ENCODE measurements at places on chromosomes 16 and 17.
A peak's percentile ranks its signal among the peaks of the same experiment; 100 is the strongest.

DNA sequence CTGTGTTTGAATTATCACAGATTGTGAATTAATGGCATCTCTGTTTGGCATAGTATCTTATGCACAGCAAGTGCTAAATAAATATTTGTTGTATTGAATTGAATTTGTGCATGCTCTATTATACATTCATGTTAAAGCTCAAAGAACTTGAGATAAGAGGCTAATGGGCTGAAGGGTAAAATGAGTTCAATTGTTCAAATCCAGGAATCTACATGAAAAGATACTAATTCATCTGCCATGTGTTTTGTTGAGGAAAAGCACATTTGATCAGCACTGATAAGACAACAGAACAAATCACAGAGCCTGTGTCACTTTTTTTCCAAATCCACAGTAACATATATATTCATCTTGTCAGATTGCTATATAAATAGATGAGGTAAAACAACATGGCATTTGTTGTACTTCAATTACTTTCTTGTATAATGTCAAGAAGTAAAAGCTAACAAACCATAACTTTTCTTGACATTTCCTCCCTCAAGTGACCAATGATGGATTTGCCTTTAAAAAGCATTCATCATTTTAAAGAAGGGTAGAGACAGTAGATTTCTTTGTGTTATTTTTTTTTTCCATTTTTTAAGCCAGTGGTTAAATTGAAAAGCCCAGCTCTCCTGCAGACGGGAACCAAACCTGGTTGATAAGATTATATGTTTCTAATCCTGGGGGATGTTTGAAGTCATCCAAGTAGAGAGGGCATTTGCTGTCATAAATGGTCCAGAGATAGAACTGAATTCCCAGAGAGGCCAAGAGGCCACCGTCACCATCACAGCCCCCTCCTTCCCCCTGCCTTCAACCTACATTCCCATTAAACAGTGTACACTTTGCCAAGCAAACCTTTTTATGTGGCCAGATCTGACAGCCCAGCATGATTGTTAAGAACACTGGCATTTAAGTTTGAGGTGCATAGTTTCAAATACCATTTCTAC is 123.0 kb downstream of the CHD9NB start:
- DNase-seq: no peak

GRCh38 chr17:4785311-4786105 is 656 bp downstream of the VMO1 start:
- DNase-seq: no peak

DNA sequence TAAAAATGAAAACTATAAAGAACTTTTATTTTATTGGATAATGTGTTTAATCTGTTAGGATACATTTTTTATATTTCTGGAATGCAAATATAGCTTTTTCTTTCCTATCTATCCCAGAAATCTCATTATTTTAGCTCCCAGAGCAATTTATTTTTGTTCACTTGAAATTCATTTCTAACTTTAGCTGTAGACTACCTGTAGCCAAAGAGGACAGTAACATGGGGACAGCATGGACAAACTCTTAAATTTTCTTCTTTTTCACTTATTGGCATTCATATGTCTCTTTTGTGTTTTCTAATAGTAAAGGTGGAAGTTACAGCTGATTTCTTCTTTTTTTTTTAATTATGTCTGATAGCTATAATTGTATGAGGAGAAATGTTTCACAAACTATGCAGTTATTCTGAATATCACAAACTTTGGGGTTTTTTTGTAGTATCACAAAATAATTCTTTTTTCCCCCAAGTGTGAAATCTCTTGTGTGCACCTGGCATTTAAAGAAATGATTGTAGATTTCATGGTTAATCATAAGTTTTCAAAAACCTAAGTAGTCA is 55.4 kb downstream of the VMP1 start:
- DNase-seq: no peak

- peak; percentile 88 for DNase-seq
Measured at GRCh38 chr16:85390511-85391174, 222.5 kb upstream of the GSE1 start.

DNA sequence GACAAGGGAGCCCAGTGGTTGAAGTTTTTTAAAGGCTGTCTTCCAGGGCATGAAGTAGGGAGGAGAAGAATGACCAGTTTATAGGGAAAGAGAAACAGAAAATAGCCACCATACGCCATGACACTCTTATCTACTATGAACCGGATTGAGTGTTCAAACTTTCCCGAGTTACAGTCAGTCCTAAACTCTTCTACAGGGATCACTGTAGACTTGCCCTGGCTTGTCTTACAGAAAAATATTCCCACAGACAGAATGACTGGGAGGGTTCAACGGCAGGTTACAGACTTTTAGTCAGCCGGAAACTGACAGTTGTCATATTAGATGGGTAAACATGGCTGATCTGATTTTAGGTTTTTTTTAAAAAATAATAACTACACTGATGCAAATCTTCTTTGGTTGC is 662.5 kb upstream of the SOX9 start:
- no peak for DNase-seq

DNA sequence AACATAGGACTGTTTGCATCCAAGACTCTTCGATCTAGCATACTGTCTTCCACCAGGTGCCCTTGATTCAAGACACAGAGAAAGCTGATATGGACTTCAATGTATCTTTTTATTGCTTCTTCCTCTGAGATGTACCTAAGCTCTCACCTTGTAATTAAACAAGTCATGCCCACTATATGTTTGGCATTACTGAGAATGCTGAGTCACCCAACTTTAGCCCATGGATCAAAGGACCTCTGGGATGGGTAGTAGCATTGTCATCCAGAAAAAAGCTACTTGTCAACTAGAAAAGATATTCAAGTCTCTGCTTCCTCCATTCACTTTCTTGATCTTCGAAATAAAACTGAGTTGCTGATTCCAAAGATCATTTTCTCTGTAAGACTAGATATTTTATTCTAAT is 37.8 kb downstream of the CDH8 start:
- no peak for DNase-seq

DNA sequence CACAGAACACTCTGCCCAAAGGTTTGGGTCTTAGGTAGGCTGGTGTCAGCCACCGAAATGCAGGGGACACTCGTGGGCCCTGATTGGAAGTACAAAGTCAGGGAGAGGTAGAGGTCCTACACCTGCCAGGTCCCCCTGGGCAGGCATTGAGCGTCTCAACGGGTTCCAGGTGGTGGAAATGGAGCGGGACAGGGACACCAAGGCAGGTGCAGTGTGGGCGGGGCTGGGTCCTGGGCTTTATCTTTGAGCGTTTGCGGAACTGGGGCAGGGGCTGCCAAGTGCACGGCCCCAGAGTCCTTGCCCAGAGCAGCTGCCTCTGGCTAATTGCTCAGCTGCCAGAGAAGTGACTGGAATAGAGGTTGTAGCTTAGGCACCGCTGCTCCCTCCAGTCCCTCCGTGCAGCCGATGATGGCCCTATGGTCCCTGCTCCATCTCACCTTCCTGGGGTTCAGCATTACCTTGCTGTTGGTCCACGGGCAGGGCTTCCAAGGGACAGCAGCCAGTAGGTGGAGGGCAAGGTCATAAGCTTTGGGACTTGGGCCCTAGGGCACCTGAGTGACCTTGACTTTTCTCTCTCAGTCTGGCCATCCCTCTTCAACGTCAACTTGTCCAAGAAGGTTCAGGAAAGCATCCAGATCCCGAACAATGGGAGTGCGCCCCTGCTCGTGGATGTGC is at the start of gene ZACN:
ZACN (plus strand) TSS at position 323 of the 675 bp plus-strand sequence; CDS start at position 406, 83 bp downstream.
- DNase-seq: no peak

DNA sequence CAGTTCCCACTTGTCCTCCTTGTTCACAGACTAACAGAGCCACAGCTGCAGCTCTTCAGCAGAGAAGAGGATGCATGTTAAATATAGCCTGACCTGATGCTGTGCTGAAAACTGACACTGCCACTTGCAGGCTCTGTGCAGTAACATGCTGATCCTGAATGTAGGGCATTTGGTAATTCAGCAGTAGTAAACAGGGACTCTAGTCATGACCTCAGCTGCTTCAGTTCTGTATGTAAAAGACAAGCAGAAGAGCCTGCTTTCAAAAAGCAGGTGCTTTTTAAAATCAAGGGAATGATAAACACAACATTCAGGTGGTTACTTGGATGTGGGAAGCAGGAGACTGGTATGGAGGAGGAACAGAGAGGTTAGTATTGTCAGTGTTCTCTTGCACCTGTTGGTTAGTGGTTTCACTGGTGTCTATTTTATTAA is 33.8 kb downstream of the ESRP2 start:
- no peak for DNase-seq

DNA sequence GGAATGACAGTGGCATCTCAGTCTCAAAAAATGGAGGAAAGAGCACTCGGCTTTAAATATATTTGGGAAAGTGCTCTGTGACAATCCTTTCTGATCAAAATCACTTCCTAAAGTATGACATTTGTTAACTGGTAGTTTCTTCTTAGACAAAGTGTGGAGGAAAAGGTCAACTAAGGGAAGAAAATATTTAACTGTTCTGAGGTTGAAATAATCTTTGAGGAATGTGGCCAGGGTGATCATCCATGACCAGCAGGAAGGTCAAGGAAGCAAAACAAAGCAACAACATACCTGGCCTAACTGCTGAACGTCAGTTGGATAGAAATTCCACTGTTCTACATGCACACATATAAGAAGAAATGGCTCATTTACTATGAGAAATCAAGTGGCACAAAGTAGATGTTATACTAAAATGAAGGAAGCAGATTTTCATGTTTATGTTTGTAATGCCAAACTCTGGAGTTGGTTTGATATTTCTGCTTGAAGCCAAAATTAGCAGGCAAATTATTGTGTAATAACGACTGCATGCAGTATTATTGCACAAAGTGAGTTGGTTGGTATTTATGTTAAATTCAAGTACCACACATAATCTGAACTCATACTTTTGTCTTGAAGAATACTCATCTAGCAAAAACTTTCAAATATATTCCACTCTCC is 87.3 kb upstream of the CORO6 start:
- DNase-seq: no peak

GRCh38 chr17:81277421-81277820 is 17.7 kb downstream of the SLC38A10 start:
- DNase-seq: no peak

- DNase-seq: no peak
Measured at GRCh38 chr16:16029431-16030011, 80.1 kb downstream of the ABCC1 start.

DNA sequence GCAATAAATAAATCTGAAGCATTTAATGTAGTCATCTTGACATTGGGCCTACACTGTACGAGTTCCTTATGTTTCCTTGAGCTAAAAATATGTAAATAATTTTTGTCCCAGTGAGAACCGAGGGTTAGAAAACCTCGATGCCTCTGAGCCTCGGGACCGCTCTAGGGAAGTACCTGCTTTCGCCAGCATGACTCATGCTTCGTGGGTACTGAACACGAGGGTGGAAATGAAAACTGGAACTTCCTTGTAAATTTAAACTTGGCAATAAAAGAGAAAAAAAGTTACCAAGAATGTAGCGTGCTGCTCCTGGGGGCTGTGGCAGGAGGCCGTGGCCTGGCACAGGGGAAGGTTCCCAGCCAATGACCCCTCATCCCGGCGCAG is 74.1 kb downstream of the SOCS1 start:
- no peak for DNase-seq

- DNase-seq: no peak
Measured at GRCh38 chr17:40124279-40125141, 2.7 kb downstream of the MSL1 start.

DNA sequence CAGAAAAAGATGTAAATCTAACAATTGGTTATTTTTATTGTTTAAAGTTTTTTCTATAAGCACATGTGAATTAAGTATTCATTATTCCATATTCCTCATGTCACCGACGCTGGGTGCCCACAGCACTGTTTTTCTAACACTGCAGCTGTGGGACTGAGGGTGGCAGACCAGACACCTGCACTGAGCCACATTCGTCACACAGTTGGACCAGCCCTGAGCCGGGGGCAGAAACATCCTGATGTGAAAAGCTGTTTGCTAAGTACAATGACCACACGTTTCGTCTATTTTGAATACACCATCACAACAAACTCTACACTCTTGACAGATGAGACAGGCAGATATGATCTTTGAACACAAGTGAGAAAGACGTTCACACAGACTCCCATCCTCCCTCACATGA is 749.5 kb downstream of the KCNJ18 start:
- no peak for DNase-seq

DNA sequence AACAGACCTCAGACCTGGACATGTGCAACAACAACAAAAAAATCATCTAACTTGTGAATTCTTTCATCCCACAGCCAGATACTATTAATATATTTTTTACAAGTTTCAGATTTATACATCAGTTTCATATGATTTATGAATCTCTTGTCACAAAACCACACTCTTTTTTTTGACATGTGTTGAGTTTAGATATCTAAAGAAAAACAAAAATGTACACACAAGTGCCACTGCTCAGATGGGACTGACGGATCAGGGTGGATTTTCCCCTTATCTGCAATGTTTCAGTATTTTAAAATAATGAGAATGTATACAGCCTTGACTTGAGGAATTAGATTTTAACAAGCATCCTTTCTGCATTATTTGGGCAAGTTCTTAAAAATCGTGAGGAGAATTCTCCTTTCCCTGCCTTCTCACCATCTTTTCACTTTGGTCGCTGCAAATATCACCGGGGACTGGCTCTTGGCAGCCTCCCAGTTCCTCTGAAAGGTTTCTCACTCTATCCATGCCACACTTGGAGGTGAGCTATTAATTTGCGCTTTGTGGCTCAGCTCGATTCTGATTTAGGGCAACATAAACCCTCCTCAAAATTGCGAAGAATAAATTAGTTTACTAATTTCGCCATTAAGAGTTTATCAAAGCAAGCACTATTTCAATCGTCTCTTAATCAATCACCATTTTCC is 225.7 kb downstream of the XYLT1 start:
- DNase-seq: no peak

GRCh38 chr17:61724777-61725176 is 133.8 kb upstream of the NACA2 start:
- DNase-seq: no peak

- DNase-seq: no peak
Measured at GRCh38 chr17:43219746-43220380, 8.2 kb downstream of the TMEM106A start.

- DNase-seq: no peak
Measured at GRCh38 chr17:62216847-62217246, 151.8 kb upstream of the MED13 start.

DNA sequence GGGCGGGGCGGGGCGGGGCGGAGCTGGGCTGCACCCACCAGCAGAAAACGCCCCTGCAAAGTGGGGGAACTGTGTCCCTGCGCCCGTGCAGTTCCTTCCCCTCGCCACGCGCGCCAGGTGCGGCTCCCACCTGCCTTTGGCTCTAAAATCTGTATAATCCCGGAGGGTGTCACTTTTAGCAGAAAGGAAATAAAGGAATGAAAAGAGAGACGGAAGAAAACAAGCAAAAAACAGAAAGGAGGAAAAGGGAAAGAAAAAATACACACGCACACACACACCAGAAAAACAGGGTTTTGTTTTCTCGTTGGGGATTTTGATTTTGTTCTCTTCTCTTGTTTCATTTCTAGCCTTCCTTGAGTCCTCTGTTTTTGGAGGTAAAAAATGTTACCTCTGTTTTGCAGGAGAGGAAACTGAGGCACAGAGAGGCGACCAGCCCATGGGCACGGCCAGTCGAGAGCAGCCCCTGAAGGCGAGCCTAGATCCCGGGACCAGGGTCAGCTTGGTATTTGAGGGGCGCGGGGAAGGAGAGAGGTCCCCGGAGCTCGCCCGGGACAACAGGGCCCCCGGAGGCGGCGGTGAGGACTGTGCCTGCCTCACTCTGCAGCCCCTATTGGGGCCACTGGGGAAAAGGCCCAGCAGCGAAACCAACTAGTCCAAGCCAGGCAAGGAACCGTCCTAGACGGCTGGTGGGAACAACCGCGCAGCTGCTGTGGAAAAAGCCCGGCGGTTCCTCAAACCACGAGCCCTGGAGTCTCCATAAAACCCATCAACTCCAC is 594 bp upstream of the CARHSP1 start:
- DNase-seq: no peak

GRCh38 chr16:23216658-23217246 is 34.2 kb downstream of the SCNN1G start:
- no peak for DNase-seq

All from HT1080 (cell line).